DMS79 treated with DMSO at 0.1 percent for 48 hours (cell line): ENCODE measurements at places on chromosomes 11 and 22.
A peak's percentile ranks its signal among the peaks of the same experiment; 100 is the strongest.

DNA sequence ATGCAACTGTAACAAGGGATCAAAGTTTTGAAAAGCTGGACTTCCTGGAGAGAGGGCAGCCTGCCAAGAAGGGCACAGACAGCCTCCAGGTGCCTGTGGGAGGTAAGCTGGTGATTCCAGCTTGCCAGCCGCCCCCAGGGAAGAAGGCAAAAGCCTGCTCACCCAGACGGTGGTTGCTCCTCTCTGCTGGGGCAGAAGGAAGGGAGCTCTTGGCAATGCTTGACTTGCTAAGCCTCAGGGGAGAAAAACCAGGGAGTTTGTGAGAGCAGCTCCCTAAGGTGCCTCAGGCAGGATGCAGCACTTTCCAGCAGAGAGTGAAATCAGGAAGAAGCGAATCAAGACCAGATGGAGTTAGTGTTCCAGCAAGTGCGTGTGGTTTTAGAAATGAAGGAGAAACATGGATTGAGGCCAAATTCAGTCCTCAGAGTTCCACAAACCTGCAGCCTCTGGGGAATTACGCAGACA is 553.6 kb downstream of the BUD13 start:
- DNase-seq: peak; percentile 97

DNA sequence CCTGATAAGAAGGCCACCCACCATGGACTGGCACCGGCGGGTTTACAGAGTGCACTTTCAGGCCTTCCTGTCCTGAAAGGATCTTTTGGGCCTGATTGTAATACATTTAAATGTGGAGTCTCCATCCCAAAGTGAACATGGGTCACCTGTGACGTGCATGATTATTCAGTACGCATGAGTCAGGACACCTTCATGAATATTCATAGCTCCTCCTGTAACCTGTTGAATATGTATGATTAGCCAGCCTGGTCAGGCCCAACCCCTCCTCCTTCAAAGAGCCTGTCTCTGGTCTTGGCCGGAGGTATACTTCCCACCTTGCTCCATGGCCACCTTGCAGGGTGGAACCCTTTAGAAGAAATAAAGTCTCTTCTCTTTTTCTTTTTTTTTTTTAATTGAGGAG is 75.9 kb upstream of the NUP50 start:
- DNase-seq: no peak

- DNase-seq: no peak
These were observed 41.5 kb downstream of the DHCR7 start for GRCh38 chr11:71406681-71407080.

DNA sequence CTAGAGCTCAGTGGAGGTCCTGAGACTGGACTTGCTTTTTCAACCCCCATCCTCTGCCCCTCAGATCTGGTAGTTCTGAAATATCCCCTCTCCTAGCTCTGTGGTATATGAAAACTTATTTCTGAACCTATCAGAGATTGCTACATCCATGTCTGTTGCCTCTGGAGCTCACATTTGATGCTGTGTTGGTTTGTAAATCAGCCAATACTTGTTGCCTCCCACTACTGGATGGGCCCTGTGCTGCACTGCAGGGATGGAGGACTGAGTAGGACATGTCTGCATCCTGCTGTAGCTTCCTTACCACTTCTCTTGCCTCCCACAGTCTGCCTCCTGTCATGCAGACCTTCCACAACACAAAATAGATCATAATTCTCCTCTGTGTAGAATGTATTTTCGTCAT is 5.2 kb downstream of the OLFML1 start:
- DNase-seq: no peak

GRCh38 chr11:118705111-118705741 is 25.8 kb upstream of the TREH start:
- no peak for DNase-seq

- peak; percentile 60 for DNase-seq
These were observed 120.2 kb upstream of the SNX19 start for GRCh38 chr11:131036514-131036913.

- DNase-seq: peak; percentile 10
These were observed 138.1 kb downstream of the SHANK2 start for GRCh38 chr11:71114124-71114851.

DNA sequence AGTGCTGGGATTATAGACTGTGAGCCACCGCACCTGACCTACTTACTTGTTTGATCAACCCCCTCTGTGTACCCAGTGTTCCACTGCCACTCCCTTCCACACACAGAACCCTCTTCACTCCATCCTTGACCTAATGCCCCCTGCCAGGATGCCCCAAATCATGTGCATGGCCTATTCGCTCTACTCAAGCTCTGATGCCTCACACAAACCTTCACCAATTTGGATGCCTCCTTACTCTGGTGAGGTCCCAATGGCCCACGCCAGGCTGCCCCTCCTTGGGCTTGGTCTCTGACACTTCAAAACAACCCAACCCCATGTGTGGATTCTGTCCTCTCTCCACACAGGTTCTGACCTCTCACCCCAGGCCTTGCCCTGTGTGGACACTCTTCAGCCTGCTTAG is 9.4 kb upstream of the PSMC3 start:
- DNase-seq: no peak

GRCh38 chr22:45248832-45249561 is 8.3 kb upstream of the KIAA0930 start:
- DNase-seq: no peak

DNA sequence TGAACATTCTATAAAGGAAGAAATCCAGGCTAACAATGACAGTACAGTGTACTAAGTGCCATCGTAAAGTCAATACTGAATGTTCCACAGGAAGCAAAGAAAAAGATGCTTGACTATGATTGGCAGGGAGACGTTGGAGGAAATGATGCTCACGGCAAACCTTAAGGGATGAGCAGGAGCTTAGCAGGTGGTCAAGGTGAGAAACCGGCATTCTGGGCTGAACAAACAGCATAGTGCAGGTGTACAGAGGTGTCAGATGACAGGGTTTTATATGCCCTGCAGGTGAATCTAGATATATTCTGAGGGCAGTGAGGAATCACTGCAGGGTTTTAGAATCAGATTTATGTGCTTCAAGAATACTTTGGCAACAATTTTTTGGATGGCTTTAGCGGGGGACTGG is 85.3 kb upstream of the HEPHL1 start:
- peak; percentile 42 for DNase-seq

- DNase-seq: no peak
These were observed 339.7 kb downstream of the BRD1 start for GRCh38 chr22:49487950-49488349.

DNA sequence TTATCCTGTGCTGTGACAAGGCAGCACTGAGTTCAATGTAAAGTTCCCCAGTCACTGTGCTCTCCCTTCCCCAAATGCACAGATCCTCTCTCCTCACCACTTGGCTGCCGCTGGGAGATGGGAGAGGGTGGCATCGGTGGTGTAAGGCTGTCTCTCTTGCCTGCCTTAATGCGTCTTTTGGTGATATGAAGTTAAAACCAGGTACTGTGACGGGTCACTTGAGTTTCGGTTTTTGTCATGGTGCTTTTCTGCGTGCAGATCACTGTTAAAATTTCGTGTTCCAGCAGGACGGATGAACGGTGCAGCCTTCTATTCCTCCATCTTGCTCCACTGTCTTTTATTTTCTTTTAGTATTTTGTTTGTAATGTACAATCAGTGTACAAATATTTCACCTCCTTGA is 18.6 kb downstream of the GLB1L2 start:
- no peak for DNase-seq

GRCh38 chr11:27395556-27396258 is 32.7 kb upstream of the CCDC34 start:
- peak; percentile 47 for DNase-seq

GRCh38 chr11:73356979-73357860 is 19.0 kb upstream of the RELT start:
- DNase-seq: no peak

GRCh38 chr11:69497221-69497787 is 15.8 kb downstream of the LINC01488 start:
- DNase-seq: no peak

- DNase-seq: no peak
These were observed 737 bp upstream of the TYR start for GRCh38 chr11:89176938-89177337.

DNA sequence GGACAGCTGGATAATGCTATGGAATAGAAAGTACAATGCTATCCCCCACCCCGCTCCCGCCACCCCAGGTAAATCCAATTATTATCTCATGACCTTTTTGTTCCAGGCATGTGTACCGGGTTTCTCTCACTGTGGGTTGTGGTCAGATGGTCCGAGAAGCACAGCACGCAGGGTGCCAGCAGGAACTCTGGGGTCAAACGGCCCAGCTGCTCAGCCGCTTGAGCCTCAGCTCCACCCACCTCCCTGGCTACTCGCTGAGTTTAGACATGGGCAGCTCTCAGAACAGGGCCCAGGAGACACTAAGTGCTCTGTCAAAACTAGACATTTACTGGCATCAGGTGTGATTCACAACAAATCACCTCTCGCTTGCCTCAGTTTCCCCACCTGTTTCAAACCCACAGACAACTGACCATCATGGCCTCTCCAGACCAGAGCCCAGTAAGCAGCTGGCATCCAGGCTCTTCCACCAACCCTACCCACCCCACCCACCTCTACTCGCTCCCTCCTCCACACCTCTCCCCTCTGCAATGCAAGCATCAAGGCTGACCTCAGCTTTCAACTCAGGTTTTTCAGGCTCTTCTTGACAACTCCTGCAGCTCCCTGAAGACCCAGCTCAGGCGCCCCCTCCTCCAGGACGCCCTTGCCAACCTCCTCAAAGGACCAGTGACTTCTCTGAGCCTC is 13.0 kb upstream of the MFNG start:
- no peak for DNase-seq

GRCh38 chr11:118610773-118611432 is 3.5 kb downstream of the PHLDB1 start:
- DNase-seq: no peak

DNA sequence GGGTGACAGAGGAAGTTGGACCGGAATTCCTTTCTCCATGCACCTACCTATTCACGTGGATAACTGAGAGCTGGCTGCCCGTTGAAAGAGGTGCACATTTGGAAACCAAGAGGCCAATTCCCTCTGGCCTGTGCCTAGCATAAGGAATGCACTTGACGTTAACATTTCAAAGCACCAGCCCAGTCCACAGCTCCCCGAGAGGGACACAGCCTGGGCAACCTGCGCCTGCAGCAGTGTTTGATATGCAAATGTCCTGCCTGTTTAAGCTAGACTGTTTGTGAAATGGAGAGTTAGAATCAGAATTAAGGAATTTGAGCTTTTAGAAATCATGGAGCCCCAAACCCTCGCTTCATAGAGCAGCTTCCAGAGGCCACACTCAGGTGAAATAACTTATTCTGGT is 126.1 kb downstream of the DSCAML1 start:
- no peak for DNase-seq

- DNase-seq: no peak
These were observed 20.2 kb downstream of the IGLL5 start for GRCh38 chr22:22907551-22908494.

GRCh38 chr11:95088946-95089619 is 563 bp upstream of the ENDOD1 start:
- no peak for DNase-seq

DNA sequence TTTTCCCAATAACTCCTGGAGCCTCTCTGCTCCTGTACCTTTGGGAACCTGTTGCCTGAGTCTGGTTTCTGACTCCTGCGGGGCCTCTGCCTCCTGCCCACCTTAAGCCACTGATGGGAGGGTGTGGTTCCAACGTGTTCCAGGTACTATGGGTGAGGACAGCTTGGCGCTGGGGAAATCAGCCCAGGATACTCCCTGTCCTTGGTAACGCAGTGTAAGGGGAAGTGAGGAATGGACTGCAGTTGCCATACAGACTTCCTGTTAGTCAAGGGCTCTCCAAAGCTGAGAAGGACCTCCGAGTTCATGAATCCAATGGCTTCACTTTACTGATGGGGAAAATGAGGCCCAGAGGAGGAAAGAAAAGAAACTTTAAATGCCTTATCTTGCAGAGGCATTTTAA is 1.2 kb upstream of the MARK2 start:
- peak; percentile 24 for DNase-seq

DNA sequence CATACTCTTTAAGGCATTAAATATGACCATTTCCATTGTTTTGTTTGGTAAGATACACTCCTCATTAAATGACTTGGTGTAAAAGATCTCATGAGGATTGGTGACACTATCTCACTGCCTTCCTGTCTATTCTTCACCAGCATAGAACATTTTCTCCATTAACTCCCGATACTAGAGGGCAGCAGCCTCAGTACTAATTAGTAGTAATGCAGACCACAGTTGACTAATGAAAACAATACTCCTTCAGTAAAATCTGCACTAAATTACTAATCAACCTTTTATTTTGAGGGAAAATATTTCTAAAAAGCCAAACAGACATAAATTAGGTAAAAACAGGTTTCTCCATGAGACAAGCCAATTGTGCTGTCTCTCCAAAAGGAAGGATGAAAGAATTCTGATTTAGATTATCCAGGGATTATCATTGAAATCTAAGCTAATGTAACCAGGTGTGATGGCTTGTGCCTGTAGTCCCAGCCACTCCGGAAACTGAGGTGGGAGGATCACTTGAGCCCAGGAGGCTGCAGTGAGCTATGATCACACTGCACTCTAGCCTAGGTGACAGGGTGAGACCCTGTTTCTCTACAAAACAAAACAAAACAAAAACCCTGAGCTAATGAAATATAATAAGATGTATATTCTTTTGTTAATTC is 9.4 kb downstream of the PGM2L1 start:
- DNase-seq: peak; percentile 90

DNA sequence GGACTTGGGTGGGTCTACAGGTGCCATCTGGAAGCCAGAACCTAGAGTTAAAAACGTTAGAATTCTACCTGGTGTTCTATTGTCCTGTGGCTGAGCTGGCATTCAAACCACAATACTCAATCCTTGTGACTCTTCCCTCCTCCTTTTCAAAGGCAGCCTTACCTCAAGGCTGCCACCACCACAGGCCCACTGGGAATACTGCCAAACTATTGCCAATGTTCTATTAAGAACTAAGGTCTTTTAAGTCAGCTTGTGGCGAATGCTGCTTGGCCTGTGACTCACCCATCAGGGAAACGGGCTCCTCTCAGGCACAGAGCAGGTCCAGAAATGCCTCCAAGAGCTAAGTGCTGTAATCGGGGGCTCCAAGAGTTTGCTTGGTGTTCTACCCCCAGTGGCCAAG is 1008.4 kb downstream of the JRKL start:
- no peak for DNase-seq

- no peak for DNase-seq
These were observed 19.3 kb upstream of the ARAP1 start for GRCh38 chr11:72771507-72771906.

DNA sequence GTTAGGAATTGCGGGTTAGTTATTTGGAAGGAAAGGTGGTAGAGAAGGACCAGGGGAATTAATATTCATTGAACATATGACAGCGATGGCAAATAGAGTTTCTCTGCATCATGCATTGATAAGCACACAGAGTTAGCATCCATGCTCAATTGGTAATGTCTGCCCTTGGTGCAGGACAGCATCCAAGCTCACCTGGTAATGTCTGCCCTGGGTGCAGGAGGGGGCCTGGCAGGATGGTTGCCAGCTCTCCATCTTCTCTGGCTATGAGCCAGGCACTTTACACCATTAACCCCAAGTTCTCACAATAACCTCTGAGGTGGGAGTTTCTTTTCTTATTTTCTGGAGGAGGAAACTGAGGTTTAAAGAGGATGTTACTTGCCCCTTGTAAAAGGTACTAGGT is 50.4 kb upstream of the RBFOX2 start:
- DNase-seq: no peak

GRCh38 chr11:6414874-6415328 is 4.0 kb downstream of the APBB1 start:
- DNase-seq: no peak
